Activated B cell treated with CpG ODN at 0.5 μM for 24 hours (primary cell): ENCODE measurements at places on chromosomes 12 and 14. TPM values are rescaled to one million over a fixed set of nuclear protein-coding genes. Genes with fewer than 3 reads are reported as not detected.

PAH gene
- not detected in 2 replicates for total RNA-seq

DNA sequence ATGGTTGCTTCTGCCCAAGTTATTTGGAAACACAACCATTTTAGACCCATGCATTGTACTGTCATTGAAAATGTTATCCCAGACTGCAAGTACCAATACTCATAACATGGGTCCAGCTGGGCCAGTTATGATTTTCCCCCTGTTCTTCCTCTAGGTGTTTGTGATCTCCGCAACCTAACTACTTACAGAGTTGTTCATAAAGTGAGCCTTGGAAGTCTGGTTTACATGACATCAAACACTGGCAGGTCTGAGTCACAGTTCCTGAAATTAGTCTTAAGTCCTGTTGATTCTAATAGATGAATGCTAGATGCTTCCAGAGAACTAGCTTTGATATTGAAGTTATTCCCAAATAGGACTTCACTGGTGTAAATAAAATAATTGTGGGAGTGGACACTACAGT, 487.0 kb downstream of the MED13L start:
- no peak for DNase-seq

GRCh38 chr14:62053188-62053587, 291.0 kb downstream of the SNAPC1 start:
- no peak for DNase-seq

SRRM4 gene
- total RNA-seq, result not detected in 2 replicates

CYP46A1 gene
- 0.07 TPM in 1 of 2 replicates, not detected in the other for total RNA-seq

GRCh38 chr12:121139286-121139685, 6.6 kb downstream of the P2RX7 start:
- DNase-seq, result no peak
